Testis (tissue), 5 donors: ENCODE measurements at places on chromosomes 3 and 15. TPM values are rescaled to one million over a fixed set of nuclear protein-coding genes. Genes with fewer than 3 reads are reported as not detected.

DNA sequence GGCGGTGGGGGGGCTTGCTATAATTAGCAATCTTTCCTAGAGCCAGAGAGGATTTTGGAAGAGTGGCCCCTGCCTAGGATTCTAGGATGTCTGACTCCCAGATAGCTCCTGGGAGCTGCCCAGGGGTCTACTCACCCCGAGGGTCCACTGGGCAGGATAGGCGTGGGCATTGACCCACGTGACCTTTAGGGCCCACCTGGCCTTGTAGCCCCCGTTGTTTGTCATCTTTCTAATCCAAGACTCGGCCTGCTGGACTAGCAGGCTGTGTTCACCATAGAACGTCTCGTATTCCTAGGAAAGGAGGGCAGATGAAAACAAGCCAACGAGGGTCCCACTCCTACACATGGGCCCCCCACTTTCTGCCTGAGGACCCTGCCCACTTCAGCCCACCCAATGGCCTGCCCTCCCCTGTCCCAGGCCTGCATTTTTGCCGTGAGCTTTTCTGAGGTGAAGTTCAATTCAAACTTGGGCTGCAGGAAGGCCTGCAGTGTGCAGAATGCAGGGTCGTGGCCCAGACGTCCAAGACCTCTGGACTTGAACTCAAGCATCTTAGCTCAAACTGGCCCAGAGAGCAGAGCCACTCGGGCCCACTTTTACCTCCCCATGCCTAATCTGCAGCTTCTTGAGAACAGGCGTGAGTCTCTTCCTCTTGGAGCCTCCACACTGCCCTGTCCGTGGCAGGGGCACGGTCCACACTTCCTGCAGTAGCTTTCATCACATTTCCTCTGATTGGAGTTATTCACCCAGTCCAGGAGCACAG lies 41.5 kb downstream of the MUC4 start:
- DNase-seq, result peak; percentile 7

Gene KLHDC8B
- polyA plus RNA-seq, result 55.8 TPM

- no peak for DNase-seq
These were observed 52.8 kb downstream of the CRTC3 start for GRCh38 chr15:90582553-90582952.

- peak; percentile 39 for DNase-seq
These were observed 379.0 kb upstream of the TPRG1 start for GRCh38 chr3:188792793-188793192.

DNA sequence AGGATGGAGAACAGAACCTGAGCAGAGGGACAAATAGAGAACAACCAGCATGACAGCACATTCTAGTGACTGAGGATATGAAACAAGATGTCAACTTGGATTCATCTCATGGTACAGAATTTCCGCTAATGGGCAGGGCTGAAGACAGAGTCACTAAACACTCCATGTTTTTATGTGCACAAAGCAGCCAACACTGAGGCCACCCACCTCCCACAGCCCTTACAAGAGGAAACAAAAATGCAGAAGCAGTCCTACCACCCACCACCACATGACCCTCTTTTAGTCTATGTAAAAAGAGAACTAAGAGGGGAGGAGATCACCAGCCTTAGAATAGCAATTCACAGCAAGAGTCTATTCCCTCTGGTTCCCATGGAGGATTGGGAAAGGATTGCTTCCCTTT lies 131.4 kb upstream of the UBE2E2 start:
- DNase-seq, result no peak

DNA sequence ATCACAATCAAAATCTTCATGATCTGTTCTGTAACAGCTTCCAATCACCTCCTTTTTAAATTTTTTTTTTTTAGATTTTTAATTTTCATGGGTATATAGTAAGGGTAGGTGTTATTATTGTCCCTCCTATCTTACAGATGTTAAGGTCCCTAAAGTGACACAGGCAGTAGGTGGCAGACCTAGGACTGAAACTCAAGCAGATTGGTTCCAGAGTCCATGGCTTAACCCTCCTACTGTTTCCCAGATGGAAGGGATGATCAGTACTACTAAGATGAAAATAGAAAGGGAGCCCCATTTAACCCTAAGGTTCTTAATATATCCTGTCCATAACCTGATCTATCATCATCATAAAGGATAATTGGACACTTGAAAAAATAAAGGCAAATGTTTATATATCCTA lies 57.1 kb downstream of the CHAC1 start:
- no peak for DNase-seq
